Sciatic nerve (tissue), 2 donors: ENCODE measurements at places on chromosomes 6 and 20. TPM values are rescaled to one million over a fixed set of nuclear protein-coding genes. Genes with fewer than 3 reads are reported as not detected.
A peak's percentile ranks its signal among the peaks of the same experiment; 100 is the strongest.

GRCh38 chr6:35139924-35140638 is 1.1 kb downstream of the TCP11 start:
- peak; percentile 70 for DNase-seq

- DNase-seq: no peak
These were observed 15.5 kb upstream of the NPEPL1 start for GRCh38 chr20:58677079-58677604.

GRCh38 chr6:87798393-87799278 is 96.6 kb upstream of the AKIRIN2 start:
- no peak for DNase-seq

DNA sequence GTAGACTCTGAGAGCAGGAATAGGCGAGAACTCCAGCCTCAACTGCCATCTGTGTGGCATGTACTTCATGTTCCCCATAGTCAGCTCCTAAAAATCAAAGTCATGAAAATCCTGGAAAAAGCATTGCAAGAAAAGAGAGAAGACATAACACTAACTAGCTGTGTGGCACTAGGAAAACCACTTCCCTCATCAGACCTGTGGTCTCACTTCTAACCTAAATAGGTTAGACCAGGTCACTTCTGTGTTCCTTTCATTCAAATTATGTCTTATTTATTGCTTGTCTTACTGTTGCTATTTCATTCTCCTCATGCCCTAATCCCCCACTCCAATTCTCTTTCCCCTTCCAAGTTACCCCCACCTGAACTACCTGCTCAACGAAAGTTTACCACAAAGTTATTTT is 70.2 kb downstream of the TNFRSF21 start:
- no peak for DNase-seq

The PPIL6 gene
- total RNA-seq: 7.1 TPM
